ENCODE measurements at places on chromosomes 6 and 20.

DNA sequence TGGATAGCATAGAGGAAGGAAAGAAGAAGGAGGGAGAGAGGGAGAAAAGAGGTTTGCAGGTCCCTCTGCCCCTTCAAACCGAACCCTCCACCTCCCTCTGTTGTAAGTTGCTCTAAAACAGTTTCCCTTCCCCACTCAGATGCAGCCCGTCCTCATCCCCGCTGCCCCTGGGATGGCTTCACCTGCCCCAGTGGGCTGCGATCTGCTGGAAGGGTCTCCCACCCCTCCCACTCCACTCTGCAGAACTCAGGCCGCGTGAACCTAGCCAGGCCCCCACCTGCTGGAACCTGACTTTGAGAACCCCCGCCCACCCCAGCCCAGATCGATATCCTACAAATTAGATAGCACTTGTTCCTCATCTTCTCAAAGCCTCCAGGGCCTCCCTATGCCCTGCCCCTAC is 190.8 kb downstream of the DLL1 start:
- DNase-seq: no peak

DNA sequence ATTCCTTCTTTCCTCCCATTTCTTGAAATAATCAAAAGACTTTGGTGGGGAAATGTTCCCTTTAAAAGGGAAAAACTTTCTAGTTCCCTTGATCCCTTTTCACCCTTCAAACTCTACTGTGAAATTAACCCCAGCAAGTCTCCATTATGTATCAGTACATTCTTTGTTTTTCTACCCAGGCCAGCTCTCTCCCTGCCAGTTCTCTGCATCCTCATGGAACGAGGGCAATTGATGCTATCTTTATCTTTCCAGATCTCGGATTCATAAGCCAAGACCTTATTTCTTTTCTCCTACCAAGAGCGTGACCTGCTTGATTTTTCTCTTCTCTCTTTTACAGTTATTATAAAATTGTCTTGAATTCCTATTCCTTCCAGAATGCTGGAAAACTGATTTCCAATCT is 75.8 kb downstream of the ADGRB3 start:
- DNase-seq: no peak

DNA sequence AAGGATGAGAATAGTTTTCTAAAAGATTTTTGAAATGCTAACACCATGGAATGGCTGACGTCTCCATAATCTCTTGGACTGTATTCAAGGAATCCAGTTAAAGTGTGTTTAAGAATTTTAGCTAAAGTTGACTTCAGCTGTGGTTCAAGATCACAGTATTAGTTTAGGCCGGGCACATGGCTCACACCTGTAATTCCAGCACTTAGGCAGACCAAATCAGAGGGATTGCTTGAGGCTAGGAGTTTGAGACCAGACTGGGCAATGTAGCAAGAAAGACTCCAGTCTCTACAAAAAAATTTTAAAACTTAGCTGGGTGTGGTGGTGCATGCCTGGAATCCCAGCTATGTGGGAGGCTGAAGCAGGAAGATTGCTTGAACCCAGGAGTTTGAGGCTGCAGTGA is 68.2 kb downstream of the RFPL4B start:
- DNase-seq: no peak

GRCh38 chr6:56938649-56939191 is 16.2 kb upstream of the BEND6 start:
- no peak for DNase-seq

- DNase-seq: no peak
Observed at GRCh38 chr20:50191544-50192363, 1.1 kb downstream of the CEBPB start.

All from left lung (tissue), 14 donors.